ENCODE measurements at places on chromosomes 6 and 20.

DNA sequence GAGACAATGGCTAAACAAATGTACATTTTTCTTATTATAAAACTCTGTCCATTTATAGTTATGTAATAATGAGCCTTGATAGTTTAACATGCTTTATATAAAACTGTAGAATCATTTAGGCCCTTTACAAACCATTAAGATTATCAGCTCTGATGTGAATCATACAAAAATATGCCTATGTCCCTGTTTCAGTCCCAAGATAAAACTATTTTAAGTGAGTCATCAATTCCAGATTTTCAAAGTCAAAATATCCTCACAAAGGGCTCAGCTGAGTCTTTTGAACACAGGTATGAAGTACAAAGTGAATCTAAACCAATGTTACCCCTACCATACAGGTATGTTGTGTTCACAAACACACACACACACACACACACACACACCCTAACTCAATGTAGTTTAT lies 88.0 kb downstream of the PTPRK start:
- no peak for DNase-seq

- DNase-seq: no peak
Measured at GRCh38 chr6:154363821-154364220, 7.2 kb upstream of the IPCEF1 start.

GRCh38 chr6:21710216-21710615 lies 116.7 kb downstream of the SOX4 start:
- no peak for DNase-seq

- DNase-seq: no peak
Measured at GRCh38 chr6:29764422-29765196, 41.4 kb downstream of the HLA-F start.

GRCh38 chr20:1924910-1925861 lies 30.0 kb downstream of the SIRPA start:
- no peak for DNase-seq
